ENCODE measurements at places on chromosomes 1 and 21.

DNA sequence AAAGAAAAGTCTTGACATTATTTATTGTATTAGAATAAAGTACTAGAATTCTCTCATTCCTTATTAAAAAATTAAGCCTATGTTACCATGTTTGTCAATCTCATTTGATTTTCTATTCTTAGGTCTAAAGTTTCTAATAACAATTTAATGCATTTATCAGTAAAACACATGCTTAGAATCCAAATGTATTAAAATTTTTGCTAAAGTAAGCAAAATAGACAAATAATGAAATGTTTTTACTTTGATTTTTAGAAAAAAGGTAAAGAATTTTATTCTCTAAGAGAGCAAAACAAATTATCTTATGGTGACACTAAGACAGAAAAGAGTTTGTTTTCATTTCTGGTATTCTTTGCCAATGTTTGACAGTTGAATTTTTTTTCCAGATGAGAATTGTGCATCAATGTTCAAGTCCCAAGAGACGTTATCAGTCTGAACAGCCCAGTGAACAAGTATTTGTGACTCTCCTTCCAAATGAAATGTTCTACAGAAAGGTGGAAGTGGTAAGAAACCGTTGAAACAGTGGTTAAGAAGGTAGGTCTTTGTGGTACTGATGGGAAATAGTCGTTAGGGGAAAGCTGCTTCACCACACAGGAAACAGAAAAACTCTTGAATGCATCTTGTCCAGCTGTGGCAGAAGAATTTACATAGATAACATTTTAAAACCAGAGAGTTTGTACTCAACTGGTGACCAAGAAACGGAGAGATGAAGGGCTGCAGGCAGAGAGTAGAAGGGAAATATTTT lies 402.5 kb downstream of the PTPRC start:
- DNase-seq, result no peak

GRCh38 chr1:165542015-165542631 lies 1.7 kb upstream of the LRRC52 start:
- no peak for DNase-seq

GRCh38 chr1:174812016-174812415 lies 187.7 kb upstream of the CACYBP start:
- no peak for DNase-seq

GRCh38 chr1:205500240-205501233 lies 3.9 kb upstream of the CDK18 start:
- no peak for DNase-seq

DNA sequence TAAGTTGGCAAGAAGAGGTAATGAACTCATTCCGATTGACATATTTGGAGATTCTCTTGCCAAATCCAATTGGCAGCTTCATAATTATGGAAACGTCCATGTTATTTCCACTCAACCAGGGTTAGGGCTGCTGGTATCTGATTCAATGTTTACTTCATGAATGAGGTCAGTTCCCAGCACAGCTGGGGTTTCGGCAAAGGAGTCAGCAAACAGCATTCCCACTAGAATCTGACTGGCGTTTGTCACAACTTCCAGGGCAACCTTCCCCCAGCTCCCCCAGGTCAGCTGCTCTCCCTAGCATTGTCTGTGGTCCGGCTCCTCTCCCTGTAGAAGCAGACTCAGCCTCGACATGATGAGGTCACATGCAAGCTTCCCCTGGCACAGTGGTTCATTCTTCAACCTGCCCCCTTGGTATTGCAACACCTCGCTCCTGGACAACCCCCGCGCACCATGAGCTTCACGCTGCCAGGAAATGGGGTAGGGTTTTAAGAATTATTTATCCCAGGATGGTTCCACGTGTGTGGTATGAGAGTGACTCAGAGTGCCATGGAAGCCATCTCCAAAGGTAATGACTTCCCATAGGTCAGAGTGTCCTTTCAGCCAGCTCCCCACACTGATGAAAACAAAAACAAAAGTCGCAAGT lies 100.7 kb upstream of the SLC25A33 start:
- no peak for DNase-seq

DNA sequence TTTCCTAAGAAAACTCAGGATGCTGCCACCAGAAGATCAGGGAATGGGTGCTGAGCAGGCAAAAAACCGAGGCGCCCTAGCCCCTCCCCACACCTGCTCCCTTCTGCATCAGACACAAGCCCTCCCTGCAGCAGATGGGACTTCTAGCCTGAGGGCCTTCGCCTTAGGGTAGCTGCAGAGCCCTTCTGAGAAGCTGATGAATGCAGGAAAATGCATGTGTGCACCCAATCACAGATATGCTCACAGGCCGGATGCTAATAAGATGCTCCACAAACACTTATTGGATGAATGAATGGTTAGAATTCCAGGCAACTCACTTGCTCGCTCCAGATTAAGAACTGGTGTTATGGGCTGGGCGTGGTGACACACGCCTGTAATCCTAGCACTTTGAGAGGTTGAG lies 6.8 kb upstream of the C1orf210 start:
- DNase-seq, result no peak

- DNase-seq, result peak; percentile 32
These were observed 920 bp downstream of the MTR start for GRCh38 chr1:236795757-236796667.

GRCh38 chr1:50289495-50289894 lies 133.7 kb downstream of the DMRTA2 start:
- no peak for DNase-seq

GRCh38 chr1:168421399-168422004 lies 122.3 kb downstream of the XCL2 start:
- no peak for DNase-seq

DNA sequence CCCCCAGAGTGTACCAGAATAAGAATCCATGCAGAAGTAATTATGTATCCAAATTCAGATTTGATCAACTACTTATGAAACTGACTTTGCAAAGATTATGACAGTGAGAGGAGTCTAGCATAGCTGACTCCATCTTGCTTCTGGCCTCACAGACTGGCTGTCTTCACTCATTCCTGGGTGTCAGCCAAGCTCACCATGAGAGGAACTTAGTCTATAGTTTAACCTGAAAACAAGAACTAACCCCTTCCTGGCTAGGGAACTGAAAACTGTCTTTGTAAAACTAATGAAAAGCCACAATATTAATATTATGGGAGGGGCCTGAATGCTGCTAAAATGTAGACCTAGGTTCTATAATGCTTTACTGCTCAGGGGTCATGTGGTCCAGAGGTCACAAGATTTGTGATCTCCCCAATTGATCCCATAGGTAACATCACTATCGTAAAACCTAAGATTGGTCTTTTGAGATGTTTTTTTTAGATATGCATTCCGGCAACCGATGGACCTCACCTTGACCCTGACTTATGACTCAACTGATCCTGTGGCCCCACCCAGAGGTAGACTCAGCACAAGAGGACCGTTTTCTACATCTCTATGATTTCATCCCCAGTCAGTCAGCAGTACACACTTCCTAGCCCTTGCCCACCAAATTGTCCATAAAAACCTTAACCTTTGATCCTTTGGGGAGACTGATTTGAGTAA lies 55.2 kb downstream of the ATP1B1 start:
- no peak for DNase-seq

DNA sequence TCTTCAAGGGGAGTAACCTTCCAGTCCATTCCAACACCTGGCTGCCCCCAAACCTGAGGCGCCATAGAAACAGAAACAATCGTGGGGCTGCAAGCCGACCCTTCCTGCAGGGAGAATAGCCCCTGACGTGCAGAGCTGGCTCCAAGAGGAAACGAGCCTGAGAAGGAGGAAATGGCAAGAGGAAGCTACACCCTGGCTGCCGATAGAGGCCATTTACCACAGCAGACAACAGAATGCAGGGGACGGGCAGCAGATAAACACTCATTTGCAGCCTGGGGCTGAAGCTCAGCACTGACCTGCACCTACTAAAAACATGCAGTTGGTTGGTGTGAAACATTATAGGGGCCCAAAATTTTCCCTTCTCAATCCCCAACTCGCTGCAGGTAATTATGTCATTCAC lies 8.7 kb upstream of the TDRD10 start:
- no peak for DNase-seq

GRCh38 chr1:184210031-184210430 lies 158.5 kb downstream of the TSEN15 start:
- peak; percentile 53 for DNase-seq

DNA sequence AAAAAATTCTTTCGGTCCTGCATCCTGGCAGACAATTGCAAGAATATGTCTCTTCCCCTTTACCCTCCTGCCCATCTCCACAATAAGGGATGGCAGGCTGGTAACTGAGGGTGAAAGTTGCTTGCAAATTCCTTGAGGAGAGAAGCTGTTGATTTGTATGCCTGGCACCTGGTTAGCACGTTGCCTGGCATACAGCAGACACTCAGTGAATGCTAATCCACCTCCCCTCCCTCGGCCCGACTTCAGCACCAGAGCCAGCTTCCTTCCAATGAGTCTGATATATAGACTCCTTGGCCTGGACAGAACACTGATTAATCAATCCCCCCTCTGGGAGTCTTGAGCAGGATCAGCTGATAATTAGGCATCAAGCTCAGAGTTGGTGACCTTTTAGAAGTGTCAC lies 39.1 kb downstream of the KCNC4 start:
- no peak for DNase-seq

DNA sequence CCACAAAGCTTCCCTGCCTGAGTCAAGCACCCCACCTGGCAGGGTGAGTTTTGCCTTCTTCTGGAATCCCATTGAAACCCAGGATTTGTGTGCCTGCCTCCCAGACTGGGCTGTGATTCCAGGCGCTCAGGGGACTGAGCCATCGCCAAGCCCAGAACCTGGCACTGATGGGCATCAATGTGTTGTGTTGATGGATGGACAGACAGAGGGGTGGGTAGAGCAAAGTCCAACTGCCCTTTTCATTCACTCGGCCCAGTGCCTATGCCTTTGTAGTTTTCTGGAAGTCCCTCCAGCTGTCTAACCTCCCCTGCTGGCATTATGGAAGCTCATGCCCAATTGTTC lies 66.0 kb upstream of the LAPTM5 start:
- DNase-seq, result no peak

DNA sequence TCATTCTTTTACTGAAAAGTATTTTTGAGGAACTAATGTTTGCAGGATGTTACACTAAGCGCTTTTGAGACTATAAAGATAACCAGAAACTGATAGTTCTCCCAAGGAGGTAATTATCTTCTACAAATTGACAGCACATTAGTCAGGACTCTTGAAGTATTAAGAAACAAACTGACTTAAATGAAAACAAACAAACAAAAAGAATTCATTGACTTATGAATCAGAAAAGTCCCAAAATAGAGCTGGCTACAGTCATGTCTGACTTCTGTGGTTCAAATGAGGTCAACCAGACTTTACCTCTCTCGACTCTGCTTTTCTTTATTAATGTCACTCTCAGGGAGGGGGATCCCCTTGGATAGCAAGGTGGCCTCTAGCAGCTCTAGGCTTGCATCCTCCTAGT lies 296.8 kb downstream of the TPR start:
- no peak for DNase-seq

DNA sequence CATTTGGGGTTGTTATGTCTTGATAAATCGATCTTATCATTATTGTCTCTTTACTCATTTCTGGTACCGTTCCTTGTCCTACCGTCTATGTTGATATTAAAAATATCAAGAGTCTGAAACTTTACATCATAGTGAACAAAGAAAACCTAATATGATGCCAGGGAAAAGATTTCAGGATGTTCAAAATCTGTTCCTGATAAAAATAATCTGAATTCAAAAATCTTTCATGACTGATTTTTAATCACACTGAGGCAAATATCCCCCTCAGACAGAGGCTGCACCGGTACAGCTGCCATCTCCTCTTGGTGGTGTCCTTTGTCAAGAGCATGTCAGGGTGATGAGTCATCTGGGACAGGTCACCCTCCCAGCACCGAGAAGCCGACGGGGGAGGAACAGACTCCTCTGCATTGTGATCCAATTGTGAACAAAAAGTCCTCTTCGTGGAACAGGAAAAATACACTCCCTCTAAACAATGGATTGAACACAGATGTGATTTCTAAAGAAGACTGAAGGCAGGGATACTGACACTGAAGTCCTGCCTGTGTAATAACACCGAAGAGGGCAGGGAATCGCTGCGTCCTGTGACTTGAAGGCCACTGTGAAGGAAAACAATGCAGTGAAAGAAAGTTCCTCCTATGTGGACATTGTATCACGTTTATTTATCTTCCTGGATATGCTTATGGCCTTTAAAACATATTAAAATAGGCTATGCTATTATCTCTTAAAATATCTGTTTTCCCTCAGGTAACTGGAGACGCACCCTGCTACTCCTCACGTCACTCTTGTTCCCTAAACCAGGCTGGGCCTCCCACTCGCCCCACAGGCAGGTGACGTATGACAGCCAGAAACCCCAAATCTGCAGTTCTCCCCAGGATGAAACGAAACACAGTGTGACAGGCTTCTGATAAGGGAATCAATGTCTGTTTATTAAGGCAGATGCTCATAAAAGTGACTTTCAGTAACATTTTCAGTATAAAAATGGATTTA lies 4.3 kb upstream of the SPATC1L start:
- no peak for DNase-seq

All from NCI-H526 (cell line).